ENCODE measurements at places on chromosomes 5 and 9.

DNA sequence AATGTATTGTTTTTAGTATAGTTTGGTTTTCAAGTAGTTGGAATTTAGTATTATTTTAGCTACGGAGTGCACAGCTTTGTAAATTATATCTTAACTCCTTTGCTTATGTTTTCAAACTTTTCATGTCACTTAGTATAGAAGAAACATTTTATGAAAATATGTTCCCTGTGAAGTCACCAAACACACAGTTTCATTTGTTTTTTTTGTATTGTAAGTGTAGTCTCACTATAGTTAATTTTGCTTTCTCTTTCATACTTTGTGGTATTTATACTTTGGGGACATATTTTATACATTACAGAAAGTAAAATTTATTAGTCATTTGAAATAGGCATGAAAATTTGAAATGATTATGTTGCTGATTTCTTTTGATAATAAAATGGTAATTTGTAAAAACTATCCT, 5.0 kb downstream of the CHSY3 start:
- no peak for DNase-seq

GRCh38 chr5:34538026-34538672, 118.0 kb upstream of the RAI14 start:
- peak; percentile 20 for DNase-seq

GRCh38 chr5:149239917-149240316, 31.7 kb upstream of the AFAP1L1 start:
- DNase-seq, result no peak

- DNase-seq, result no peak
Observed at GRCh38 chr9:78325846-78326360, 29.0 kb downstream of the PSAT1 start.

DNA sequence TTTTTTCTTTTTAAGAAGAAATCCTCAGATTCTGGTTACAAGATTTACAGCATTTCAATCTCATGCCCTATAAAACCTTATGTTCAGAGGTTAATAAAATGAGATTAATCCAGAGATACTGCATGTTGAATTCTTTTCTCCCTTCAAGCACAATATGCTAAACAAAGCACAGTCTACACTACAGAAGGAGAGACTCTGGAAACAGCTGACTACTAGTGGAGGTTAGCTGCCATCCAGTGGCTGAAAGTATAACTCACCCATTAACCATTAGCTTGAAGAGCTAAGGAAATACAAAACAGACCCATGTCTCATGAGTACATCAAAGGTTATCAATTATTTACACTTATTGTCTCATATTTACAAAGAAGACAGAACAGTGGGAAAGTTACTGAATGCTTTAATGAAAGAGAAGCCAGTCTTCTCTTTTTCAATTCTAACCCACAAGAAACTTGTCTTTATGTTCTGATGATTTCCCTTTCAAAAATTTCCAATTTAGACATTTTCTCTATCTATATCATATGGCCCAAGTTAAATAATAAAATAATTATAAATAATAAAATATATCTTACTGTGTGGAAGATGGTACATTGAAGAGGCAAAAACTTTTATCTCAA, 12.7 kb upstream of the DNAH5 start:
- DNase-seq, result peak; percentile 60

- DNase-seq, result no peak
Observed at GRCh38 chr9:74963056-74963455, 10.3 kb upstream of the C9orf40 start.

GRCh38 chr5:142894315-142894714, 124.1 kb downstream of the ARHGAP26 start:
- no peak for DNase-seq

DNA sequence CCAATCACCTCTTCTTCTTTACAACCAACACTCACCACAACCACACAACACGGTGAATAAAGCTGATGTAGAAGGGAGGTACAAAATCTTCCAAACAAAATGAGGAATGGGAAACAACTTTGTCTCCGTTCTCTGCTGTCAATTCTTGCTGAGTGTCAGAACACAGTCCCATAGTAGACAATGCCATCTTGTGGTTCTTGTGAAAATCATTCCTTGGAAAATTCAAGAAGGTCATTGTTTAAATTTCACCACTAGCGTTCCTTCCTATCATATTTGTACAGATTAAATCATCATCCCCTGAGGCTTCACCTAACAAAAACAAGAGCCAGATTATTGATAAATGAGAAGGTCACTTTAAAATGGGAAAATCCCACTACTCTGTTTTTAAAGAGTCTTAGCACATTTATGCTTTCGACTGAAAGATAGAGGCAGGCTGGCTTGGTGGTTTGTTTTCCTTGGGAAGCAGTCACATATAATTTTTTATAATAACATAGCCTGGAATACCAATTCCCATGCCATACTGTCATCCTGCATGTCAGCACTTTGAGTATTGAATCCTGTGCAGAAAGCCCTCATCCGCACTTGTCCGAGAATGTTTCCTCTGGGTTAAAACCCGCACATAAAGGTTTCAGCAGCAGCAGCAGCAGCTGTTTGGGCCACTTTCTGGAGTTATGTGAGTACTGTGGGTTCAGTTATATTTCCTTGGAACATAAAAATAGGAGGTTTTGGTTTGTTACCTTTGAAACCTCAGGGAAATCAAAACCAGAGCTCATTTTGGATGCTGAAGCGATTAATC, 395.0 kb upstream of the SMARCA2 start:
- DNase-seq, result peak; percentile 48

DNA sequence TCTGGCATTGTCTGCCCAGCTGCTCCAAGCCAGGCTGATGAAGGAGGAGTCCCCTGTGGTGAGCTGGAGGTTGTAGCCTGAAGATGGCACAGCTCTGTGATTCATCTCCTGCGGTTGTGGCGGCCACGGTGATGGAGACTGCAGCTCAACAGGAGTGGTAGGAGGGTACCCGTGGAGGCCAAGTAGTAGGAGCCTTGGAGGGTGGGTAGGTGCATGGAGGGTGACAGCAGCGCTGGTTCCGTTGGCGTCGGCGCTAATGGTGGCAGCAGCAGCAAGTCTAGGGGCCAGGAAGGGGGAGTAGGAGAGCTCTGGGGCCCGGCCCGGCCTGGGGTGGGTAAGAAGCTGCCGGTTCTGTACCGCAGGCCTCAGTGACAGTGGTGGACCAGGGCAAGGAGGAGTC, 22.4 kb upstream of the TRIM52 start:
- peak; percentile 21 for DNase-seq

GRCh38 chr5:15539951-15540350, 40.0 kb downstream of the FBXL7 start:
- DNase-seq, result no peak

DNA sequence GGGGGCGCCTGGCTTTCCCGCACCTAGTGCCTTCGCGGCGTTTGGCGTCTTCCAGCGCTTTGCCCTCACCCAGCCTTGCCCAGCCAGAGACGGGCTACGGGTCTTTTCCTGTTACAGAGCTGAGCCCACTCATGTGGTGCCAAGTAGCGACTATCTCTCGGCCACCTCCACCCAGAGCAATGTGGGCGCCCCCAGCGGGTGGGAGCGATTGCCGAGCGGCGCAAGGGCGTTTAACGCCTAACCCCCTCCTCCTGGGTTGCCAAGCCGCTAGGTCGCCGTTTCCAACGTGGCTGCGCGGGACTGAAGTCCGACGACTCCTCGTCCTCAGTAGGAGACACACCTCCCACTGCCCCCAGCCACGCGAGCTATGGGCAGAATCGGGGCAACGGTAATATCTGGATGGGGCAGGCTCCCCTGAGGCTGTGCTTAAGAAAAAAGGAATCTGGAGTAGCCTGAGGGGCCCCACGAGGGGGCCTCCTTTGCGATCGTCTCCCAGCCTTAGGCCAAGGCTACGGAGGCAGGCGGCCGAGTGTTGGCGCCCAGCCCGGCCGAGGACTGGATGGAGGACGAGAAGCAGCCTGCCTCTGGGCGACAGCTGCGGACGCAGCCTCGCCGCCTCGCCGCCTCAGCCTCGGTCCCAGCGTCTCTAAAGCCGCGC, 5.8 kb downstream of the TLX3 start:
- DNase-seq, result no peak

DNA sequence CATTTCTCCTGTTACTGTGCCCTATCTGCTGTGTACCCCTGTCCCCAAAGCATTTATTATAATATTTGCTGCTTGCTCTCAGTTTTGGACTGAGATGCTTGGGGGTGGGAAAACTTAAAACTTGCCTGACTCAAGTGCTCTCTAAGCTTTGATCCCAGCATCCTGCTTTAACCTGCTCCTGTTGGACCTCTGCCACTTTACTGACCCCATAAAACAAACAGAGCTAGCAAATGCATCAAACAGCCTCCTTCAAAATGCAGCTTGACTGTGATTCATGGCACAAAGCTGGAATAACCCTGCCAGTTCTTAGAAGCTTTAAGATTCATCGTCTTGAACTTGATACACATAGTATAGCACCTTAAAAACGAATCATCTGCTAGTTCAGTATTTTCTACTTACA, 212.5 kb downstream of the DEPDC1B start:
- no peak for DNase-seq

- DNase-seq, result no peak
Observed at GRCh38 chr5:10059556-10059955, 190.1 kb downstream of the ATPSCKMT start.

DNA sequence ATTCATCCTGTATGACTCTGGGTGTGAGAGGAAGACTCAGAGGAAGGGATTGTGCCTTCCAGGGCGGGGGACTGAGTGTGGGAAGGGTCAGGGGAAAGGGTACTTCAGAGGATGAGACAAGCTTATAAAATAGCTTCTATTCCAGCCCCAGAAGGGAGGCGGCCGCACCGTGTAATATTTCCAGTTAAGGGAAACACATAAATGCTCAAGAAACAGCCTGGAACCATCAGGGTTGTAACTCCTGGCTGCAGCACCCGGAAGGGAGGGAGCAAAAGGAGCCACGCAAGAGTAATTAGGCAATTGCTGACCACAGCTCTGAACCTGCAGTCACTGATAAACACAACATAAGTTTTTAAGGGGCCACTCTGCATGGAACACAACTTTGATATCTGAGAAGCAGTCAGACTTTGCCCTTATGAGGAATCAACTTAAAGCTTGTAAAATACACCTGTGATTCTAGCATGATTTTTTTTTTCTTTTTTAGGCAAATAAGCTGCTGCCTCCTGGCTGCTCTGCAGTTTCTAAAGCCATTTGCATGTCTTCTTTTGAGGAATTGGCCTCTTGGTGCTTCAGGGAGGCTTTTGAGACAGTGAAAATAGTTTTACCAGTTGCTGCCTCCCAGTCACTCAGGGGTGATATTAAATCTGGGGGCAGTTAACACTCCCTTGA, 382.7 kb downstream of the ENC1 start:
- DNase-seq, result peak; percentile 93

GRCh38 chr9:116467740-116468351, 219.3 kb upstream of the TRIM32 start:
- no peak for DNase-seq

DNA sequence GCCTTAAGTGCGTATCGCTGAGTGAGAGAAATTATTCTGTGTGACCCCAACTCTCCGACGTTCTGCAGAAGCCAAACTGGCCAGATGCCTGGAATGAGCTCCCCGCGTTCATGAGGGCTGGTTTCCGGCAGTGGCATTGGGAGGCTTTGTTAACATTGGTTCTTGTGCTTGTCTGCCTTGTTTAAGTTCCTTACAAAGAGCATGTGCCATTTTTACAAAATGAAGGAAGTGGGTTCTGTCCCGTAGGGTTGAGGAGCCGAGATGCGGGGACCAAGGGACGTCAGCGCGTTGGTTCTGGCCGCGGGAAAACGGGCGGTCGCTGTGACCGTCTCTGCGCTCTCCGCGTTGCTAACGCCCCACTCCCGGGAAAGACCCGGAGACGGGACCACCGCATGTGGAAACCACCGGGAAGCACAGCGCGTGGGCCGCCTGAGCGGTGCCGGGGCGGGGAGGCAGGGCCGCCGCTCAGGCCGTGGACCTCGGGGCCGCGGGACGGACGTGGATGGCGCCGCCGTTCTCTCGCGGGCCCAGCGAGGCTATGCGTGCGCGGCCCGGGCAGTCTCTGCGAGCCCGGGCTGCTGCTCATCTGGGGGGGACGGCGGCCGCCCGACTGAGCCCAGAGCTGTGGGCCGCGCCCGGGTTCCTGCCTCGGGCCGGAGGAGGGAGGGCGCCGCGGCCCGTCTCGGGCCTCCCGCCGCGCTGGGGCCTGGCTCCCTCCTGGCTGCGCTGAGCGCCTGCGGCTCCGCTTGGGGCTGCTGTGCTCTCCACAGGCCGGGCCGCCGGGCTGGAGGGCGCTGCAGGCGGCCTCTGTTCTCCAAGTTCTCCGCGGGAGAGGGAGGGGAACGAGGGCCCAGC, 13.4 kb downstream of the RABL6 start:
- no peak for DNase-seq

- no peak for DNase-seq
Observed at GRCh38 chr5:80629281-80629680, 25.2 kb upstream of the MSH3 start.

- DNase-seq, result no peak
Observed at GRCh38 chr9:114087721-114088120, 9.6 kb upstream of the AMBP start.

DNA sequence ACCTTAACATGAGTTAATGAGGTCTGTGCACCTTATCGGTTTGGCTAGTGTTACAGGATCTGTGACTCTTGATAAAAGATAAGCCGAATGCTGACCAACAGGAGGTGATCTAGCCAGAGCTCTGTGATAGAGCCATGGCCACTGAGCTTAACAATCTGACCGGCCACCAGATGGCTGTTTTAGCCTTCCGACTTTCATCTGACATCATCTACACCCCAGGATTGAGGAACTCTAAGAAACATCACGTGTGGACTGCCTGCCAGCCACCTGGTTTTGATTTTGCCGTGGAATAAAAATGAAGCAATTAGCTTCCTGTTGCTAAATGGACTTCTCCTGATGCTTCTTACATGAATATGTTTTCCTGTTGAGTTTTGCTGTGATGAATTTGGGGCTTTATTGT, 281.3 kb downstream of the CEMIP2 start:
- DNase-seq, result peak; percentile 0

DNA sequence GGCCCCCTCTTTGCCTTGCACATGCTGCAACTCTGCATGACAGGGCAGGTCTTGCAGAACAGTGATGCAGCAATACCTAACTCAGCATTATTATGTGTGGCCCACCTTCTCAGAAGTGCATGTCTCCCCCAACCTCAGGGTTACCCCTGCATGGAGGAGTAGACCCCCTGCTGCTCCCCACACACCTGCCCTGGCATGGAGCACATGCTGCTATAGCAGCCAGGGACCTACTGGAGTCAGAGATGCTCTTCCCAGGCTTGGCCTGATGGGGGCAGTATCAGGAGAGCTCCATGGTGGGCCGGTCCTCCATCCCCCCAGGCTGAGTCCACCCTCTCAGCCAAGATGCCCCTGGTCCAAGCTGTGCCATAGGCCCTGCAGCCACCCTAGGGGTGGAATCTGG, 13.2 kb upstream of the BOD1 start:
- DNase-seq, result peak; percentile 39

- DNase-seq, result no peak
Observed at GRCh38 chr5:166746506-166746905, 1544.9 kb upstream of the WWC1 start.

- peak; percentile 82 for DNase-seq
Observed at GRCh38 chr5:150129813-150130492, 25.7 kb downstream of the PDGFRB start.

All from NB4 (cell line).